NCI-H1105 treated with DMSO at 0.1 percent for 48 hours (cell line): ENCODE measurements at places on chromosomes 6 and 20.

- no peak for DNase-seq
These were observed at the start of gene DEFB123 for GRCh38 chr20:31440012-31440659. DEFB123 (plus strand) TSS chr20:31440632; CDS start chr20:31440699, 67 bp downstream.

GRCh38 chr20:44413575-44414345 lies 58.3 kb downstream of the HNF4A start:
- no peak for DNase-seq

DNA sequence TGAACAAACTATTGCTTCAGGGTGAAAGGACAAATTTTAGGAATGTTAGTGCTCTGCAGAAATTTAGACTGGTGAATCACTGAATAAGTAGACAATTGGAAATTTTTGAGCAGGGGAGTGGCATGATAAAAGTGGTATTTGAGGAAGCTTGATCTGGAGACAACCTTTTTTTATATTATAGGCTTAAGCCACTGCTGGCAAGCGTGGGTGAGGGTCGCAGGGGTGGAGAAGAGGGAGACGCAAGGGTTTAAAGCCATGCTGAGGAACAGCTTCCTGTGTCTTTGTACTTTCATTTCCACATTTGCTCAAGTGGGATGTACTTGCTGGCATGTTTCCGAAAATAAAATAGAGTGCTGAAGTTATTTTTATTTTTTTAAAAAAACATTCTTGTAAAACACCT lies 23.7 kb downstream of the NCOA7 start:
- DNase-seq = no peak

DNA sequence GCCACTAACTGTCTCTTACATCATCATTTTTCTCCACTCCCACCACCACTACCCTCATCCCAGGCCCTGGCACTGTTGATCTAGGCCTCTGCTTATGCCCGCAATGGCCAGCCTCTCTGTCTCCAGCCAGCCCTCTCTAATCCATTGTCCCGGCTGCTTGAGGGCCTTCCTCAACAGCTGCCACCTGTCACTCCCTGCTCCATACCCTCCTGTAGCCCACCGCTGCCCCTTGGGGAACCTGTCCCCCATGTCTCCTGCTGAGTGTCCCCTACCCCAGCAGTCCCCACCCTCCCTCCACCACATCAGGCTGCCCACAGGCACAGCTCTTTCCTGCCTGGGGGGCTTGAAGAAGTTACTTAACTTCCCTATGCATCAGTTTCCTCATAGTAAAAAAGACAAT lies 13.4 kb downstream of the TEAD3 start:
- DNase-seq = no peak

GRCh38 chr20:23233341-23233740 lies 117.2 kb upstream of the NXT1 start:
- no peak for DNase-seq

DNA sequence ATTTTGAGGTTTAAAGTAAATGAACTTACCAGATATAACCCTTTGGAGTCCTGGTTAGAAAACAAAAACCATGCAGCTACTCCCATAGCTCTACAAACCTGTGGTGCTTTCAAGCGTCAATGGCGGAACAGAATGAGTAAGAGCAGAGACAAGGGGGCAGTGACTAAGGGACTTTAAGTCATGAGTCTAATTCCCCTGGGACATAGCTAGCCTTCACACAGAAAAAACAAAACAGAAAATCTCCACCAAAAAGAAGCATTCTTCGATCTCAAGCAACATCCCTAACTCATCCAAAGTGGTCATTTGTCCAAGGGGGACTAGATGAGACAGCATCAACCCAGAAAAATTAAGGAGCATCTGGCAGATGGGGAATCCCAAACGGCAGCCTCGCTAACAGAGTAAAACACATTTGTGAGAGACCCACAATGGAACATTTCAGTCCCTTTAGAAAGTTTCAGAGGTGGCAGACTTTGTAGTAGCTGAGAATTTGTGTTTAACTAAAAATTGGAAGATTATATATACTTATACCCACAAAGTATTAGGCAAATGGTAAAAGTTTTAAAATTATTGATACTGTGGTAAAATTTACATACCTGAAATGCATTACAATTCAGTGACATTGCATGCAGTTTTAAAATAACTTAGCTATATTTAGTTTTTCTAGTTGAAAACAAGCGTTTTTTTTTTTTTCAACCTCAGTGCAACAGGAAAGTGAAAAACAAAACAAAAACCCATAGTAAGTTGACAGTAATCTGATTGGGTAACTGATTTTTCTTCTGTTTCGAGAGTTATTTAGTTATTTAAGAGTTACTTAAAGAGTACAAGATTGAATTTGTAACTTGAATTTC lies 67.5 kb downstream of the KCNQ5 start:
- DNase-seq = no peak
